Colonic mucosa (tissue), 4 donors: ENCODE measurements at places on chromosomes 6 and 20. TPM values are rescaled to one million over a fixed set of nuclear protein-coding genes. Genes with fewer than 3 reads are reported as not detected.
A peak's percentile ranks its signal among the peaks of the same experiment; 100 is the strongest.

DNA sequence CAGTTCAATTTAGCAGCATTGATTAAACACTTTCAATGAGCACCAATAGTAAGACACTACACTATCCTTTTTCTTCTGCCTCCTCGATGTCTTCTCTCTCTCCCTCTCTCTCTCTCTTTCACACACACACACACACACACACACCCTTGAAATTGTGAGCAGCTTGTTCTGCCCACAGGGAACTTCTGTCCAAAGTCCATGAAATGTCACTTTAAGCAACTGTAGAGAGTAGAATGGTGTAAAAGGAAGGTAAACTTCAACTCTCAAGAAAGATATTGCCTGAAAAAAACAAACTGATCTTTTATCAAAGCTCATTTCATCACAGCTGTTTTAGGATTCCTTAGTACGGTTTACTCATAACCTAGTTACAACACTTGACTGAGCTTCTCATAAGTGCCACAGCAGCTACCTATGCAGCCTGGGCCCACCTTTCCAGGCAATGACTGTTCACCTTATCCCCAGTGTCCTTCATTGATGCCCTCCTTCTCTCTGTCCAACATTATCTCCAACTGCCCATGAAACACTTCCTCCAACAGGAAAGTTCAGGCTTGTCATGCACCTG, 107.0 kb downstream of the TNFRSF21 start:
- DNase-seq: no peak

GRCh38 chr20:37804584-37805566, 98.1 kb upstream of the VSTM2L start:
- DNase-seq: no peak

The TFAP2D gene
- not detected for total RNA-seq

DNA sequence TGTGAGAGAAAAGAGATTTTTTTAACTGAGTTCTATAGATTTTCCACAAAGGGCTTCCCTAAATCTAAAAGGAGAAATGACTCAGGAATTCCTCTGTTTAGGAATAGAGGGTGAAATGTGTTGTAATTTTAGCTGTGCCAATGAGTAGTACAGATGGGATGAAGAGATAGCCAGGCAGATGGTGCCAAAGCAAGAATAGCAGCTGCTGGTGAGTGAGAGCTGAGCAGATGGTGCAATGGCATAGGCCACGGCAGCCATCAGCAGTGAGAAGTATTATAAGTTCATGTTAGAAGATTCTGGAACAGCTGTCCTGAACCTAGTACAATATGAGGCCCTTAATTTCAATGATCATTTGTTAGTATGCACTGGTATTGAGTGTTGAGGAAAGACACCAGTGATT, 40.2 kb upstream of the CRISP1 start:
- DNase-seq: no peak

The POM121L2 gene
- total RNA-seq: 0.13 TPM

The MOG gene
- not detected for total RNA-seq

- DNase-seq: no peak
These were observed 25.8 kb upstream of the SLC16A10 start for GRCh38 chr6:111061508-111061907.

DNA sequence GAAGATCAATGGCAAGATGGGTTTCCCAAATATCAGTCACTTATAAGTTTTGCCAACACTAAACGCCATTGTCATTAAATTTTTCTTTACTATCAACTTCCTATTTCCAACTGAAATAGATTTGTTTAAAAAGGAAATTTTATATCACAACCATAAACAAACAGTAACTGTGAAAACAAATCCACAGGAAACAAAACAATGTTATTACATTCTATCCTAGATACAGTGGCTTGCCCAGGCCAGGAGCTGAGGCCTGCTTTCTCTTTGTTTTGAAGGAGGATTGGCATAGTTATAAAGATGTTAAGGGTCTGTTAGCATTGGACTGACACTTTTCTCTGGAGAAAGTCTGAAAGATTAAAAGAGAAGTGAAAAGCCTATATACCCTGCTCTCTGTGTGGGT, 24.9 kb downstream of the PPP1R16B start:
- no peak for DNase-seq

DNA sequence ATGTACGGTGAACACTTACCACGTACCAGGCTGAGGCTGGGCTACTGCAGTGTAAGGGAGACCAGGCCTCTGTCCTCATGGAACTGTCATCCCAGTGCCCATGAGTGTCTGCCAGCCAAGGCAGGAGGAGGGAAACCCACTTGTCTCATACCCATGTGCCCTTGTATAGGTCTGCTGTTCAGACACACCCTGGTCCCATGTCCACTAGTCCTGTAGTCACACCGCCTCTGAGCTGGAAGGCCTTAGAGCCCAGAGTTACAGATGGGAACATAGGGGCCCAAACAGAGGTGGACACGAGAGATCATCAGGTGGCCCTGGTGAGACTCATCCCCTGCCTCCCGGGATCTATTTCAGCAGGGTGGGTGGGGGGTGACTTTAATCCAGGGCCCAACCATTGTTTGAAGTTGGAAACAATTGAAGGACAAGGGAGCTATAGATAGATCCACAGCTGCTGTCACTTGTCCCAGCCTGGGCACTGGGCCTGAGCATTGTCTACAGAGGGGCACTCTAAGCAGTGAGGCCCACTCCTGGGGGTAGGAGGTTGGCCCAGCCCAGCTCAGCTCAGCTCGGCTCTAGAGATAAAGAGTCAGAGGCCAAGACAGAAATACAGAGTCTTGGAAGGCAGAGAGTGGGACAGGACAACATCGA, 14.6 kb downstream of the MYH7B start:
- no peak for DNase-seq

The TMEM170B gene
- 2.2 TPM for total RNA-seq

DNA sequence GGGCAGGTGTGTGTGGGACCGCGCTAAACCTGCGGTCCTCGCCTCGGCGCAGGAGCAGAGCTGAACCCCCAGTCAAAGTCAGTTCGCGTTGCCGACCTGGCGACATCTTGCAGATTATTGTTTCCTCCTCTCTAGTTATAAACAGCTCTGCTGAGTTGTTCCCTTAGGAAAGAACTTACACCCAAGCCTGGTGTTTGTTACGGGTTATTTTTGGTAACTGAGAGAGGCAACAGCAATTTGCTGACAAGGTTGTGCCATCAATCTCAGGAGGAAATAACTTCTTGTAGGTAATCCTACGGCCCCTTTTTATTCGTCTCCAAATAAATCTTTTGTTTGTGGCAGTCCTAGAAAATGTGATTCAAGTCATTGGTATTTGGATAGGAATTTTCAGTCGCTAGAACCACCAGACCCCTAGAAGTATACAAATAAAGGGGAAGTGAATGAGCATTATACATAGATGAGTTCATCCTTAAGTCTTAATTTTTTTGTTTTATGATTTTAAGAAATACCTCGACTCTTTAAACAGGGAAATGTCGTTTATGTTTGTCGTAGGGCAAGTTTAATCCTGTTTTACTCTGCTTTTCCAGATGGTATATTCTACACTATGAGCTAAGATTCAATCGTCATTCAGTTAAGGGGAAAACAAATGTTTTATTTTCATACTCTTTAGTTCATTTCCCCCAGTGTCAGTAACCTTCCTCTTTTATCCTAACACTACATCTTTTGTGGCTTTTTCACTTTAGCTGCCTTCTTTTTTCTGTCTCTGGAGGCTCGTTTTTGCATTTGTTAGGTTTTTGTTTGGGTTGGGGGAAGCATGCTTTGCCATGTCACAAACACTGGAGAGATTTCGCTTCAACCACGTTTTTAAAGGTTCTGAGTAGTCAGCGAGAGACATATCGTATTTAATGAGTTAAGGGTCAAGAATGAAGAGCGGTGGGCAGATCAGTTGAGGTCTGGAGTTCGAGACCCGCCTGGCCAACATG, 1.2 kb downstream of the PM20D2 start:
- no peak for DNase-seq

The LINC00237 gene
- total RNA-seq: not detected

GRCh38 chr6:27838945-27839625, 73.1 kb downstream of the OR2B2 start:
- peak; percentile 66 for DNase-seq

The CDH4 gene
- total RNA-seq: 0.08 TPM

DNA sequence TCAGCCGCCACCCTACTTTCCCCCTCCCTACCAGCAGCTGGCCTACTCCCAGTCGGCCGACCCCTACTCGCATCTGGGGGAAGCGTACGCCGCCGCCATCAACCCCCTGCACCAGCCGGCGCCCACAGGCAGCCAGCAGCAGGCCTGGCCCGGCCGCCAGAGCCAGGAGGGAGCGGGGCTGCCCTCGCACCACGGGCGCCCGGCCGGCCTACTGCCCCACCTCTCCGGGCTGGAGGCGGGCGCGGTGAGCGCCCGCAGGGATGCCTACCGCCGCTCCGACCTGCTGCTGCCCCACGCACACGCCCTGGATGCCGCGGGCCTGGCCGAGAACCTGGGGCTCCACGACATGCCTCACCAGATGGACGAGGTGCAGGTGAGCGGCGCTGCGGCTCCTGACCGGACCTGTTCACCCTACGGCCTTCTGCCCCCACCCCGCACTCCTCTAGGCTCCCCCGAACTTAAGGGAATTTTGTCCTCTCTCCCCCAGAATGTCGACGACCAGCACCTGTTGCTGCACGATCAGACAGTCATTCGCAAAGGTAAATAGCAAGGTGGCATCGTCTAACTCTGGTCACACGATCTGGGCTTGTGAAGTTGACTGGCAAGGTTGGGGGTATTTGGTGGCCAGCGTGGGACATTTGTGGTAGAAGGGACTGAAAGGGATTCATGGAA, 2.3 kb downstream of the TFAP2C start:
- no peak for DNase-seq

GRCh38 chr20:36231331-36231730, 4.9 kb upstream of the AAR2 start:
- DNase-seq: no peak

GRCh38 chr20:53677447-53678314, 84.0 kb upstream of the ZNF217 start:
- peak; percentile 82 for DNase-seq
